ENCODE measurements at places on chromosomes 13 and 19. TPM values are rescaled to one million over a fixed set of nuclear protein-coding genes. Genes with fewer than 3 reads are reported as not detected.

Gene ZNF85
- 11.4 TPM for total RNA-seq

Gene GSX1
- not detected for total RNA-seq

Gene CFAP97D2
- not detected for total RNA-seq

Gene ZNF441
- 7.3 TPM for total RNA-seq

Gene POLR1G
- total RNA-seq: 3.0 TPM

Gene OR10H1
- not detected for total RNA-seq

Gene UGGT2
- 67.3 TPM for total RNA-seq

Measured in fibroblast of the aortic adventitia (primary cell).